ENCODE measurements at places on chromosomes 3 and 15.

DNA sequence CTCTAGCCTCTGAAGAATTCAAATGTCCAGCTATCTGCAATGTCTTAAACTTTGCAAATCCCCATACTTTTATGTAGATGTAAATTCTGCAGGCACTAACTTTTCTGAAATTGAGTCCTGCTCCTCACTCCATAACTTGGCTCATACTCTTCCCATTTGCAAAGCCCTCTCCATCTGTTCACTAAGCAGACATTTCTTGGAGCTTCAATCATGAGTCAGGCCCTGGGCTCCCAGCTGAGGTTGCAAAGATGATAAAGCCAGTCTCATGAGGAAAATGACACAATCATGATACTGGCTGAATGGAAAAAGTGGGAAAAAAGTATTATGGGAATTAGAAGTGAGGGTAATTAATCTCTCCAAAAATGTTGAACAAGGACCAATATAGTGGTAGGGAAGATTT is 507.6 kb downstream of the NR2F2 start:
- DNase-seq = no peak

GRCh38 chr15:37142371-37142770 is 42.0 kb upstream of the MEIS2 start:
- DNase-seq = no peak

DNA sequence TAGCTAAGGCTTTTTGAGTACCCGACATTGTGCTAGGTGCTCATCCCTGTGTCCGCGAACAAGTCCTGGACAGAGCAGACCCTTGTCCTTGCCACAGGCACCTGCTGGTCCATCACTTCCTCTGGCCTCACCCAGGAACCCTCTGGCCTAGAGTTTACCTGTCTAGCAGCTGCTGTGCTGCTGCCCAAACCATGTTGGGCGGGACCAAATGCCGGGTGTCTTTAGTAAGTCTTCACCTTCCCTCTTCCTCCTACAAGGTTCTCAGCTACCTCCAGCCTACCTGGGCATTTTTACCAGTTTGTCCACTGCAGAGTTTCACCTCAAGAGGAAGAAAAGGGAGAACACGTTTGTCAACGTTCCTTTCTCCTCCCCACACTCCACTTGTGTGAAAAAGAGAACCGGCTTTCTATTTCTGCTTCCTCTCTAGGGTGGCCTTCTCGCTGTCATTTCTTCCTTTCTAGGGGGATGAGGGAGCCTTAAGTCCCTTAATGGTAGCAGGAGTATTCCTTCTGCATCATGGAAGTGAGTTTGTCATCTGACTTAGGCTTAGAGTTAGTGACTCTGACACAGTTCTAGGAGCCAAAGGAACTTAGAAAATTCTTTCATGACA is 80.4 kb upstream of the GCNT3 start:
- no peak for DNase-seq

DNA sequence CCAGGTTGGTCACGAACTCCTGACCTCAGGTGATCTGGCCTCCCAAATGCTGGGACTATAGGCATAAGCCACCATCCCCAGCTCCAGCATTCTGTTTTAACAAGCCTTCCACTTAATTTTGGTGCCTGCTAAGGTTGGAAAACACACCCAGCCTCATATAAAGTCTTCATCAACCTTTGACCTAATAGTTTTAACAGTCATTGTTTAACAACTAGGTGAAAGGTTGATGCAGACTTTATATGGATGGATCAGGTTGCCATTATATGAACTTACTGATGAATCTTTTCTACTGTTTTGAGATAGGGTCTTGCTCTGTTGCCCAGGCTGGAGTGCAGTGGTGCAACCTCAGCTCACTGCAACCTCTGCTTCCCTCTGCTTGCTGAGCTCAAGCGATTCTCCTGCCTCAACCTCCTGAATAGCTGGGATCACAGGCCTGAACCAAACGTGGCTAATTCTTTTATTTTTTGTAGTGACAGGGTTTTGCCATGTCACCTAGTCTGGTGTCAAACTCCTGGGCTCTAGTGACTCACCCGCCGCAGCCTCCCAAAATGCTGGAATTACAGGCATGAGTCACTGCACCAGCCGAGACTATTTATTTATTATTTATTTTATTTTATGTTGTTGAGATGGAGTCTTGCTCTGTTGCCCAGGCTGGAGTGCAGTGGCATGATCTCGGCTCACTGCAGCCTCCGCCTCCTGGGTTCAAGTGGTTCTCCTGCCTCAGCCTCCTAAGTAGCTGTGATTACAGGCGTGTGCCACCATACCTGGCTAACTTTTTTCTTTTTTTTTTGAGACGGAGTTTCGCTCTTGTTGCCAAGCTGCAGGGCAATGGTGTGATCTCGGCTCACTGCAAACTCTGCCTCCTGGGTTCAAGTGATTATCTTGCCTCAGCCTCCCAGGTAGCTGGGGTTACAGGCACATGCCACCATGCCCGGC is 3.1 kb upstream of the RPAP1 start:
- DNase-seq = no peak

- DNase-seq = no peak
Measured at GRCh38 chr15:58292751-58293175, 139.0 kb upstream of the LIPC start.

DNA sequence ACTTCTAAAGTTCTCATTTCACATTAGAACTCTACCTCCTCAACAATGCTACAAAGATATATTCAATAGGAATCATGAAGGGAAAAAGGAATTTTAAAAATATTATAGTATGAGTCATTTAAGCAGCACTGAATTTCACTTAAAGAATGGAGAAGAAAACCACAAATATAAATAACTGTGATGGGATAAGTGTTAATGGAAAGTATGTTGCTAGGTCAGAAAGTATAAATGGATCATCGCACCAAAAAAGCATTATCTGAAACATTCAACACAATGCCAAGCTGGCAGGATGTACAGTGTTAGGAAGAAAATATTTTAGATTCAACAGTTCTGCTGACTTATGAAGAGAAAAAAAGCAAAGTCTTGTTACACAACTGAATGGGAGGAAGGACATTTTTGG is 101.4 kb downstream of the TFG start:
- DNase-seq = no peak

- no peak for DNase-seq
Measured at GRCh38 chr15:50744601-50745000, 20.9 kb downstream of the SPPL2A start.

DNA sequence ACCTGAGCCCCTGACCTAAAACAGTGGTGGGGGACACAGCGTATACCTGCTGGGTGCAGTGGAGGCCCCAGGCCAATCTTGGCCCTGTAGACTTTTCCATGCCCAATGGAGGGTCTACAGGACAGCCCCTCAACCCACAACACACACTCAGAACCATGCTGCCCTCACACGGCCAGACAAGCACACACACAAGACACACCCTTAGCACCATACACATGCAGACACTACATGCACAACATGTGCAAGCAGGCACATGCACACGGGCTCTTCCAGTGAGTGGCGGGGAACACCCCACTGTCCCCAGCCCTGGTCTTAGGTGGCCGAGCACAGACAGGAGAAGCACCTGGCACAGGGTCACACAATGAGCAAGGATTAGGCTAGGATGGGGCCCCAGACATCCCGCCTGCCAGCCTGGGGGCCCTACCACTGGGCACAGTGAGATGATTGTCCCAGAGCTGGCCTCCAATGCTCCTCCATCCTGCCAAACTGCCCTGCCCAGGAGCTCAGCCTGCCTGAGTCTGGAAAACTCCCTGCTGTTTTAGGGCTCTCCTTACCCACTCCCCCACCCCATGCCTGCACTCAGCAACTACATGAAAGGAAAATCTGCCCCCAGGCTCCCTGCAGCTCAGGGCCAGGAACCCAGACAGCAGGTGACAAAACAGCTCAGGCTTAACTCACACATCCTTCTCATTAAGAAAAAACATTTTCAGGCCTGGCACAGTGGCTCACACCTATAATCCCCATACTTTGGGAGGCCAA is 15.8 kb downstream of the IQSEC1 start:
- DNase-seq = no peak

- DNase-seq = no peak
Measured at GRCh38 chr3:190017521-190018288, 103.0 kb downstream of the P3H2 start.

GRCh38 chr3:55579496-55579895 is 92.4 kb upstream of the WNT5A start:
- DNase-seq = no peak

DNA sequence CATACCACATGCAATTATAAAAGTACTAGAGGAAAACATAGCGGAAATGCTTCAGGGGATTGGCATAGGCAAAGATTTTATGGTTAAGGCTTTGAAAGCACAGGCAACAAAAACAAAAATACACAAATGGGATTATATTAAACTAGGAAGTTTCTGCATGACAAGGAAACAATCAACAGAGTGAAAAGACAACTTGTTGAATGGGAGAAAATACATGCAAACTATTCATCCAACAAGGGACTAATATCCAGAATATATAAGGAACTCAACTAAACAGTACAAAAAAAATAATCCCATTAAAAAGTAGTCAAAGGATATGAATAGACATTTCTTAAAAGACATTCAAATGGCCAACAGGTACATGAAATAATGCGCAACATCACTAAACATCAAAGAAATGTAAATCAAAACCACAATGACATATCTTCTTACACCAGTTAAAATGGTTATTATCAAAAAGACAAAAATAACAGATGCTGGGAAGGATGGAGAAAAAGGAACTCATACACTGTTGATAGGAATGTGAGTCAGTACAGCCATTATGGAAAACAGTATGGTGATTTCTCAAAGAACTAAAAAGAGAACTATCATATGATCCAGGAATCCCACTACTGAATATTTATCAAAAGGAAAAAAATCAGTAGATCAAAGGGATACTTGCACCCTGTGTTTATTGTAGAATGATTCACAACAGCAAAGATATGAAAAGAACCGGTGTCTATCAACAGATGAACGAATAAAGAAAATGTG is 39.1 kb downstream of the COPS2 start:
- no peak for DNase-seq

DNA sequence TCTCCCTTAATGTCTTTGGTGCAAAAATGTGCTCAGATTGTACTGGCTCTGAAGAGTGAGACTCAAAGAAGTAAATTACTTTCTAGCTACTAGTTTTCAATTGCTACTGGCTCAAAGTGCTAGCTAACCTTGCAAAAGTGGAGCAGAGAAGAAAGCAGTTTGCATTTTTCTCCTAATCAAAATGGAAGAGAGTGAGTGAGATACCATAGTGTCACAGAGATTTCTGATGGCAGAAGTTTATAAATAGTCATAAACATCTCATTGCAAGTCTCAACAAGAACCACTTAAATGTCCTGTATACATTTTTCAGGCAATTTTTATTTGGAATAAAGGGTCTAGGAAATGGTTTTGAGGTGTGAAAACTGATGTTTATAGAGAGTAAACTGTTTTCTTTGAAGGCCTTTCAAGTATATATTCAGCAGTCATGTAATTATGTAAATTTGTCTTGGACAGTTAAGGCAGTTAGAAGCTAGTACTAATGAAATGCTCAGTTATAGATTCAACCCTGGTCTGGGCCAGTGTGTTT is 237.7 kb upstream of the GOLIM4 start:
- no peak for DNase-seq

GRCh38 chr3:133021206-133021605 is 17.0 kb upstream of the TMEM108 start:
- no peak for DNase-seq

DNA sequence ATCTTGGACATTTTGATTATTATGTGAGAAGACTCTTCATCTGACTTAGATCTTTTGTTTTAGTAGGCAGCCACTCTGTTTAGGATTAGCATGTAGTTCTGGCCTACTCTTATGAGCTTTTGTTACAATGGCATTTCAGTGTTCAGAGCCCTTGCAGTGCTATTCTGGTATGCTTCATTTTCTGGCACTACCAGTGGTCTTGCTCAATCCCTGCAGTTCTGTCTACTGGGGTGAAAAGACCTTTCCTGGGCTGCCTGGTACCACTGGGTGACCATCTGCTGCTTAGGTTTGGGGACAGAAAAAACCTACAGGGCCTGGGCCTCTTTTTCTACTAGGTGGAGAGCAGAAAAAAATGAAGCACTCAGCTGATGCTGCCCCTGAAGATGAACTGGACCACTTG is 42.5 kb downstream of the IL16 start:
- peak; percentile 45 for DNase-seq

DNA sequence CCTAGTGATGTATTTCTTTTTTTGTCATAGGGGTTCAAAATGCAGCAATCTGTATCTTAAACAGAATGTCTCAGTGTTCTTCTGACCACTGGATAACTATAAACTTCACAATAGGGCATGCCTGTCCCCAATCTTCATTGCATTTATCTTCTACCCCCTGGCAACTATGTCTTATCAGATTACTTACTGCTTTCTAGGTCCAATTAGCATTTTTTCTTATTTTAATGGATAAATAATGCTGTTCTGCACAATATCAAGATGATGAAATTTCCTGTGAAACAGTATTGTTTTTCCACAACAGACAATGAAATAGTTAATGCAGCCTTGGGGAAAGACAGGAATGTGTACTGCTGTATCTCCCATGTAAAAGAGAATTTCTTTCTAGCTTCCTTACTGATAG is 432.1 kb downstream of the NSUN3 start:
- DNase-seq = no peak

DNA sequence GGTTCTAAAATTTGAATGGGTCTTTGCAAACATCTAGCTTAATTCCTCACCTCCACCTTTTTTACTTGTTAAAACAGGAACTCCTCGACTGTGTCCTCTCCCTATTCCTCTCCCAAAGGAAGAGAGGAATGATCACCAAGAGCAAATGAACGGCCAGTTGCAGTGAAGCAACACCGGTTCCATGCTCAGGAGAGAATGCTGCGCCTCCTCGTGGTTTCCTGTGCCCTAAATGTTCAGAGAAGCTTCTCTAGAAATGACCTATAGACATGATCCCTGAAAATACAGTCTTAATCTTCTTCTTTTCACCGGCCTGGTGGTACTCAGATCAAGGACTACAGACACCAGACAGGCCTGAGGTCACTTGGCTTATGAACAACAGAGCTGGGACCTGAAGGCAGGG is 65.1 kb upstream of the GUCA1C start:
- DNase-seq = no peak

GRCh38 chr3:41202834-41203345 is 3.6 kb downstream of the CTNNB1 start:
- DNase-seq = no peak

DNA sequence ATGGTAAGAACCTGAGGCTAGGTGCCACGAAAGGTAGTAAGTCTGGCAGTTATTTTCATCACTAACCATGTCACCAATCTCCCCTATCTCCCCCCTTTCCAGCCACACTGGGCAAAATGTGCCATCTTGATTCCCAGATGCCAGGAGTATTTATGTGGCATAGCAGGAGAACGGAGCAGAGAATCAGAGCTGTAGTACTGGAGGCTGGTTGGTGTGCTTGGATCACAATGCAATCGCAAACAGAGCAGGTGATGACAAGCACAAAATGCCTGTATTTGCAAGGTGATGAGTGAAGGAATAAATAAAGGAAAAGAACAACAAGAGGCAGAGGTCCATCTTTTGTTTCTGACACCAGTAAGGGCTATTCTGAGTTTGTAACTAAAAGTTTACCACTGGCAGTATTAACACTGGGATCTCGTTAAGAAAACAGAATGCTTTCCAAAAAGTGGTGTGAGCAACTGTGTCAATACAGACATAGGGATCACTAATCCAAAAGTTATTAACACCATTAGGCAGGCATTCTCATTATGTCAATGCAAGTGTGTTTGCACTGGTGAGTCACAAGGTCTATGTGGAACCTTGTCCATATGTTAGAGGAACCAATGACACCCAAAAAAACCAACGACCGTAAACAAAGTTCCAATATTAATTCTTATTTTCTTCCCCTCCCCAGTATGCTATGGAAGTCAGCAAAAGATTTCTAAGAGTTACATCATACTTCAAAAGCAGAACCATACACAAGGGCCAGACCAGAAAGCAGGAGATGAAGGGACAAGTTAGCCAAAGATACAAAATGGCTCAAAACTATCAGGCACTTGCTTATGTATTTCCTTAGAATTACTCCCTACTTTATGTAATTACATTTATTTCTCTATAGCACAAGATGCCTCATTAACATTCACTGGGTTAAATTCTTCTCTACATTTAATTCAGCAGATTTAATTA is 556.6 kb downstream of the FOXP1 start:
- no peak for DNase-seq

All from tibial artery (tissue), 4 donors.